Activated naive CD4-positive, alpha-beta T cell (primary cell): ENCODE measurements at places on chromosomes 2 and 18.

GRCh38 chr18:56035546-56035945 is 447.6 kb upstream of the TCF4 start:
- DNase-seq, result no peak

DNA sequence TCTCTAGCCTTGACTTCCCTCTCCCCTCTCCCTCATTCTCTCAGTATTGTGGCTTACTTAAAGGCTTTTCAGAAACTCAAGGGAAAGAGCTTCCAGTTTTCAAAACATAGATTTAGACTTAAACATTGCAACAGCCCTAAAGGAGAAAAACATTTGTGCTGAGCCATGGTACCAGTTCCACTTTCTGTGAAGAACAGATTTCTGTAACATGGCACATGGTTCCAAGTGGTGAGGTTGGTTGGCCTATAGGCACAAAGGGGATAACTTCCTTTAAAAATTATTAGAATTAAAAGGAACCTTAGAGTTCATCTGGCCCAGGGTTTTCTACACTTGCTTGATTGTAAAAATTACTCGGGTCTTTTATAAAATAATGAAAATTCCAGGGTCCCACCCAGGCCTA is 138.6 kb upstream of the CDCA7 start:
- DNase-seq, result no peak

DNA sequence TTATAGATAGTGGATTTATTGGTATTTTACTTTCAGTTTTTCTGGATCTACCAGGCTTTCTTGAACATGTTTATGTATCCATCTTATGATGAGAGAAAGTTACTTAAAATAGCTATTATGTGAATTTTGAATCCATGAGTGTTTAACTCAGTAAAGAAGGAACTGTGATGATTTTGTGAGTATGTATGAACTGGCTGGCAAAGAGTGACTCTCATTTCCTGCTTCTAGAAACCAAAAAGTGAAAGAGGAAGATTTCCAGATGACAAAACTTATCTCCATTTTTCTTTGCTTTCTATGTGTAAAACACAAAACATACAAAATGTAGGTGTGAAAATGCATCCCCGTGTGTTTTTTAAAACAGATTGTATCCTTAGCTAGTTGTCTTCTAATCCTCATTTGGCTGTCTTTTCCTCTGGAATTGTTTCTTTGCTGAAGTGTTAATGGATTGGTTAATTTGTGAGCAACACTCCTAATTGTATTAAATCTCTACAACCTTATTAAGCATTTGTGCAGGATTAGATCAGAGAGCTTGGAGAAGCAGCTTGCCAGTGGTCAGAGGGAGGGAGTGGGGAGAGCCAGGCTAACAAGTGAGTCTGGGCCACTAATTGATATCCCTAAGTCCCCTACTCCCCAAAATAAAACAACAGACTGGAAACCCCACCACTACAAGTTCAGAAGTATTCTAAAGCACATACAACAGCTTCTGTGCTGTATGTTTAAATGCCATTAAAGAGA is 23.9 kb downstream of the PTPRM start:
- no peak for DNase-seq

DNA sequence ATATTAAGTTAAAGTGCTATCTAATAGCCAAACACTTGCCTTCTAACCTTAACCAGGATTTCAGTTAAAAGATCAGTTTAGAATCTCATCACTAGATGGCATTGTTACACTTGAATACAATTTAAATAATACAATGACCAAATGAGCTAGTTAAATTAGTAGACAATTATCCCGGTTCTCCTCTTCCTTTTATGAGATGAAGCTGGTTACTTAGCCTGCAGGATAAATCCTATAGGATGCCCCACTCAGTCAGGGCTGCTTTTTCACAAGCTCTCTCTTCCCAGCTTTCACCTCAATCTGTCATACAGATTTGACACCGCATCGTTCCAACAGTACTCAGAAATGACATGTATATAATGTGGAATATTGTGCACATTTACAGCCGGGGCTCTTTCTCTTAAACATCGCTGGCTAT is 678.8 kb downstream of the KCNJ3 start:
- no peak for DNase-seq

- no peak for DNase-seq
Measured at GRCh38 chr2:66003931-66004330, 431.0 kb upstream of the MEIS1 start.

DNA sequence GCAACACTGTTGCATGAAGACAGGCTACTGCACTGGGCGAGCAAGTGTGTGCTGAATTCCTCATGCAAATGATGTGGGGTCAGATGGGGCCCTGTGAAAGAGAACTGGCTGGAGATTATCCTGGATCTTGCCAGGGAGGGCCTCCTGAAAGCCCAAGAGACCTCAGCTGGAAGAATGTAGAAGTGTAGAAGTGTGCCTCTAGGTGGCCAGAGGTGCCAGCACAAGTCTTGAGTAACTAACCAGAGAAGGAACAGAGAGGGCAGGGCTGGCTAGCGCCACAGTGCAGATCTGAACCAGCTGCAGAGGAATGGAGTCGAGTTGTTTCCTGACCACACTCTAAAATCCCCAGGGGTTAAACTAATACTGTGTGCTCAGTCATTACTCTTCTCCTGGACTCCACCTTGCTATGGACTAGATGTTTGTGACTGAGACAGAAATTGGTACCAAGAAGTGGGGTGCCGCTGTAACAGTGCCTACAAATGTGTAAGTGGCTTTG is 399.3 kb downstream of the LRATD1 start:
- DNase-seq, result no peak

DNA sequence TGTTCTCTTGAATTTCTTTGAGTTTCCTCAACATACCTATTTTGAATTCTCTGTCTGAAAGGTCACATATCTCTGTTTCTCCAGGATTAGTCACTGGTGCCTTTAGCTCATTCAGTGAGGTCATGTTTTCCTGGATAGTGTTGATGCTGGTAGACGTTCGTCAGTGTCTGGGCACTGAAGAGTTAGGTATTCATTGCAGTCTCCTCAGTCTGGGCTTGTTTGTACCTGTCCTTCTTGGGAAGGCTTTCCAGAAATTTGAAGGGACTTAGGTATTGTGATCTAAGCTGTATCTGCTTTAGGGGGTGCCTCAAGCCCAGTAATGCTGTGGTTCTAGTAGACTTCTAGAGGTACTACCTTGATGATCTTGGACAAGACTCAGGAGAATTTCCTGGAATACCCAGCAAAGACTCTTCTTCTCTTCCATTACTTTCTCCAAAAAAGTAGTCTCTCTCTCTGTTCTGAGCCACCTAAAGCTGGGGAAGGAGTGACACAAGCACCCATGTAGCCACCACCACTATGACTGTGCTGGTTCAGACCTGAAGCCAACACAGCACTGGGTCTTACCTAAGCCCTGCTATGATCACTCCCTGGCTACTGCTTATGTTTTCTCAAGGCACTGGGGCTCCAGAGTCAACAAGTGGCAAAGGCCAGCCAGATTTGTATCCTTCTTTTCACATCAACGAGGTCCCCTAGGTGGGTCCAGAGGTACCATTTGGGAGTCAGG is 852.0 kb downstream of the BCL11A start:
- no peak for DNase-seq

GRCh38 chr2:235508371-235509160 is 14.7 kb downstream of the AGAP1 start:
- no peak for DNase-seq

- no peak for DNase-seq
Measured at GRCh38 chr2:19109518-19109917, 248.9 kb downstream of the OSR1 start.

DNA sequence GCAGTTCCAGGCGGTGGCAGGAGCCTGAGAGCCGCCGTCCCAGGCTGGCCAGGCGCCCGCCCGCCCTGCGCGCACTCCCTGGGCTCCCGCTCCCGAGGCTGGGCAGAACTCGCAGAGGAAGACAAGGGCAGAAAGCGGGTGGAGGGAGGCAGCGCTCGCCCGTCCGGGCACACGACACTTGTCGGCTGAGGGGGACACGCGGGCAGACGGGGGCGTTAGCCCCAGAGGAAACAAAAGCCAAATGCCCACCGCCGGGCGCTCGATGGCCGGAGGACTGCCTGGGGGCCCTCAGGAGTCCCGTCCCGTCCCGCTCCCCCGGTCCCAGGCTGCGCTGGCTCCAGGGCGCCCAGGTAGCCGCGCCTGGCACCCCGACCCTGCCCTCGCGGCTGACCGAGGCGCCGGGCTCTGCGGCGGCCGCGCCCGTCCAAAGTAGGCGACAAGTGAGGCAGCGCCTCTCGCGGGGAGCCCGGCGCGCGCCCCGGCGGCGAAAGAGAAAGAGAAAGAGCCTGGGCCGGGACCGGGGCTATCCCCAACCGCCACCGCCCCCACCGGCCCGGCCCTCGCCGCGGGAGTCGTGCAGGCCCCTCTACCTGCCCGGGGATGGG is 491 bp downstream of the L3MBTL4 start:
- no peak for DNase-seq

GRCh38 chr2:7392076-7392787 is 475.0 kb downstream of the RNF144A start:
- no peak for DNase-seq

GRCh38 chr2:215437614-215438013 is 1.7 kb upstream of the FN1 start:
- no peak for DNase-seq

DNA sequence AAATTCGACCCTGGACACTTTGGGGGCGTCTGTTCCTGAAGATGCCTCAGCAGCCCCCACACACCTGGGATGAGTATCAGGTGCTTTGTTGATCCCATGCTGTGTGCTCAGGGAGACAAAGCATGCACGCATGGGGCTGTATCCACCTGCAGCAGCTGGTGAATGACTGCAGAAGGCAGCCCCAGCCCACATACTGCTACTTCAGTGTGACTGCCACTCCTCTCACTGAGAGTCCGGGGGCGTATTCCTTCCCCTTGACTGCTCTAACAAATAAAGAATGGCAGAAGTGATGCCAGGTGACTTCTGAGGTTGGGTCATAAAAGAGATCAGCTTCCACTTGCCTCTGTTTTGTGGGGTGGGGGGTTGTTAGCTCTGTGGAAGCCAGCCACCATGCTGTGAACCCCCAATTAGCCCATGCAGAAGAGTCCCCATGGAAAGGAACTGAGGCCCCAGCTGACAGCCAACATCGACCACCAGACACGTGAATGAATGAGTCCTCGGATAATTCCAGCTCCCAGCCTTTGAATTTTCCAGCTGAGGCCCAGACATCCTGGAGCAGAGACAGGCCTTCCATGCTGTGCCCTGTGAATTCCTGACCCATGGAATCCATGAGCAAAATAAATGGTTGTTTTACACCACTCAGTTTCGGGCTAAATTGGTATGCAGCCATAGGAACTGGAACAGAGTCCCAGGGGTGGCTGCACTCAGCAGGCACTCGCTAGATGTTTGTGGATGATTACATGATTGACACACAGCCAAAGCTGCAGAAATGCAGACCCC is 289.3 kb downstream of the CELF4 start:
- no peak for DNase-seq

GRCh38 chr2:2998971-2999370 is 378.6 kb downstream of the EIPR1 start:
- DNase-seq, result no peak

GRCh38 chr2:200408428-200409316 is 101.2 kb downstream of the KCTD18 start:
- DNase-seq, result no peak

DNA sequence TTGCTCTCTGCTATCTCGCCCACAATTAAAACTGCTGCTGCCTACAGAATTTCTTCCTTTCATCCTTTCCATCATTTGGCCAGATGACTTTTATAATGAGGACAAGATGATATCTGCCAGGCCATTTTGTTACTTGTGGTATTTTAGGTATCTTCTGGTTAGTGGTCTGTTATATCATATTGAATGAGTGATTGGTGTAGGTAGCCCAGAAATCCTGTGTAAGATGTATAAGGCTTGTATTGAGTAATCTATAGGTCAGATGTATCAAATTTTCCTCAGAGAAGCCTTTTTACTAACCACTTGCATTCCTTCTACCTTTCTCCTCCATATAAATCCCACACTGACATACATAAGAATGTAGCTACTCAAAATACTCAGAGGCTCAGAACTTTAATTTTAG is 118.3 kb downstream of the UBR3 start:
- no peak for DNase-seq

DNA sequence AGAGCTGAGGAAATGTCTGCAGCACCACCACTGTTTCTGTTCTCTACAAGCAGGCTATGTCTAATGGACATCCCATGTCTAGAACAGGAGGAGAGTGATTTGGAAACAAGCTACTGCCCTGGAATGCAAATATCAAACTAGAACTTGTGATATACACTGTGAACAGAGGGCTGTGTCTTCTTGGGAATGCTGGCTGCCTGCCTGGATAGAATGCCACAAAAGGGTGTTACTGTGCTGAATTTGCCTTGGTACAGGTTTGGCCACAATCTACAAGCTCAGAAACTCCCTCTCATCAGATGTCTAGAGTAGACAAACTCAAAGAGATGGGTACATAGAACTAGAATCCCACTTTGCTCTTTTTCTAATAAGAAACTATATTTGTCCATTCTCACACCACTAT is 170.5 kb downstream of the NYAP2 start:
- DNase-seq, result no peak

DNA sequence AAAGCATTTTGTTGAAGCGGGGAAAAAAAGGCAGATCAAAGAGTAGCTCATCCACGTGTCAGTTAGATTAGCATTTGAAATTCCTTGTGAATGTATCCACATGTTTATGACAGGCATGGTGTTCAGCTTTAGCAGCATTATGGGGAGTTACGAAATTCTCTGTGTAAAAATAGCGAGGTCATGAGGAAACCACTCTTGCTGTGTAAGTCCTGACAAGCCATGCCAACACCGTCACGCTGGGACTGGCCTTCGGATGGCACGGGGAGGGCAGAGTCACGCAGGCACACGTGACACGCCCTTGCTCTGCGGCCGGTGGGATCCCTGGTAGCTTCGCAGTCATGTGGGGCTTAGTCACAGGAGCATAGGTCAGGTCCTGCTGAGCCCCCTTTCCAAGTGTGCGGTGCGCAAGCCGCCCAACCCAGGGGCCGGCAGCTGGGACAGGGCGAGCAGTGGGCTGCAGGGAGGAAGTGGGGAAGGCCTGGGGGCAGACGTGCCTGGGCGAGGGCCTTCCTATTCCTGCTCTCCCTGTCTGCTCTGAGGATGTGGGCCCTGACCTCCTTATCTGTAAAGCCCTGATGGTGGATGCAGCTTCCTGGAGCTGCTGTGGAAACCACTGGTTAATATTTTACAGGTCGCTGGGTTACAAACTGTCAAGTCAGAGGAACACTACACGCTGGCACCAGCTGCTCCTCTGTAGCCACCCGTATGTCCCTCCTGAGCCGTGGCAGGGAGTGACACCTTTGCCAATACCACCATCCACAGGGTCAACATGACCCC is 18.0 kb downstream of the MBP start:
- DNase-seq, result no peak

- DNase-seq, result no peak
Measured at GRCh38 chr2:218031771-218032257, 29.0 kb upstream of the TNS1 start.
